ELR (cell line): ENCODE measurements at places on chromosomes 4 and X.

DNA sequence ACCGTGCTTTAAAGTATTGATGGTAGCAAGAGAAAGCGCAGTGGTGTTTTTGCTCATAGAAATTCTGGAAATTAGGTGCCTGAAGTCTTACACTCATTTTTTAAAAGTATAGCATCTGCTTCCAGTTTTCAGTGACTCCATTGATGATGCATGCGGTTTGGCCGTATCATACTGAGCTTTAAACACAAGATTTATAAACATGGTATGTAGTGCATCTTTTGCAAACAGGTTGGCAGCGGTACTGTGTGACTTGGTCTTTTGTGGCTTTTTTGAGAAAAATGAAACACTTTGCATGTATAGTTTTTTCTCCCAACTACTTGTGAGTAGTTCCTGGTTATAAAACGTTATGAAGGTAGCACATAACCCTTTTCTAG is 2.0 kb downstream of the DDX3X start:
- peak; percentile 60 for DNase-seq

- no peak for DNase-seq
Observed at GRCh38 chr4:76624931-76625715, 190.1 kb downstream of the SHROOM3 start.

DNA sequence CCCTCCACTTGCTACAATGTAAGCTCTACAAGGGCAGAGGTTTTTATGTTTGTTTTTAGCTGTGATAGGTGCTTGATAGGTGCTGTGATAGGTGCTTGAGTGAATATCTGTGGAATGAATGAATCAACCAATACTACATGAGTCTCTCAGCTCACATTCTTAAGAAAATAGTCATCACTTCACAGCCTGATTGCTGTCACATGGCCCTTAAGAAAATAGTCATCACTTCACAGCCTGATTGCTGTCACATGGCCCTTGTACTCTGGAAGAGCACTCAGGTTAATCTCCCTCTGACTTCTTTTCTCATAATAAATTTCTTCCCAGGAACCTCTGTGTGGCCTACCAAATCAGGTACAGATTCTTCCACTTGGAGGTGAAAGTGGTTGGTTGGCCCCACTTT is 335.2 kb downstream of the TENM3 start:
- DNase-seq: peak; percentile 75

GRCh38 chr4:24722026-24722568 is 73.3 kb upstream of the SOD3 start:
- DNase-seq: peak; percentile 12

- DNase-seq: no peak
Observed at GRCh38 chrX:148448686-148449085, 51.7 kb upstream of the AFF2 start.

DNA sequence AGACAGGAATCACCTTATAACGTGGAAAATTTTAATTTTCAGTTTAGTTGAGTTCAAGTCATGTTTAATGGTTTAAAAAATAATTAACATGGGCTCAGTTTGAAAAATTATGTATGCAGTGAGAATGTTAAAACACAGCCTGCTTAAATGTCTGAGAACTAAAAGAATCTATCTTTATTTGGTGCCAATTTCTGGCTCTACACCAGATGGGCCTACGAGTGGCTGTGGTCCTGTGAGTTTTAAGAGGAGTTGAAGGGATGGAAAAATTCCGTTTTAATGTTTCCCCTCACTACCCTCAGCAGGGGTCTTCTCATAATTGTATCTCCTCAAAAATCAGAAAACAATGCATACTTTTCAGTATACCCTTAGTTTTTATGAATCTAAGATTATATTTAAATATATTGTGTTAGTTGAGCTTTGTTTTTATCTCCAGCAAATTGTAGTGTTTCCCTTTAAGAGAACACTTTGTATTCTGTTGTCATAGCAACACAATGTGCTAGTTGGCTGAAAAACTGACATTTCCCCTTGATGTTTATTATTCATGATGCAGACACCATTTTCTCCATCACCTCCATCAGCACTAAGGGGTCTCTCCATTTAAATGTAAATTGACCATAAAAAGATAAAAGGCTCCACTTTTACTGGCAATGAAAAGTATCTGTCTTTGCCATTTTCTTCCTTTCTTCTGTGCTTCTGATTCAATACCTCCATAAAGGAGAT is 393.5 kb upstream of the GRIA3 start:
- DNase-seq: no peak

GRCh38 chr4:132063829-132064228 is 1085.3 kb upstream of the PCDH10 start:
- no peak for DNase-seq

GRCh38 chr4:182062458-182062857 is 180.7 kb upstream of the TENM3 start:
- no peak for DNase-seq

GRCh38 chrX:39766085-39766726 is 331.6 kb downstream of the BCOR start:
- no peak for DNase-seq

DNA sequence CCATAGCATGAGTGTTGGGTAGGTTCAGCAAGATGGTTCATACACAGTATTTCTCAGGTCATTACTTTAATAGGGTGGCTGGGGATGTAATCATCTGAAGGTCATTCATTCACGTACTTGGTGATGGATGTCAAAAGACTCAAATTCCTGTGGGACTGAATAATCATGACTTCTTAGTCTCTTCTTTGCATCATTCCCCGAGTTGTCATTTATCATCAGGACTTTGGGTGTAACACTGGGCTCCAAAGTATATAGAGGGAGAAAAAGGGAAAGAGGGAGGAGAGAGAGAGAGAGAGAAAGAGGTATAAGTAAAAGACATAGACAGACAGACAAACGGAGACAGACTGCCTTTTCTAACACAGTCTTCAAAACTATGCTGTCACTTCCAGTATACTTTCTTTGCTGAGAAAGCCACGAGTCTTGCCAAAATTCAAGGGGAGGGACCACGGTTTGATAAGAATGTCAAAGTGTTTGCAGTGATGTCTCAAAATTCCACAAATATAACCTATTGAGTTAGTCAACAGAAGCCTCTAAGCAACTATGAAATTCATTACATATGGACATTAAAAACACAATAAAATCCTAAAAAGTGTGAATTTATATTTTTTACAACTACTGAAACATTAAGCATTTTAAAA is 55.9 kb downstream of the UGT2A3 start:
- peak; percentile 19 for DNase-seq

DNA sequence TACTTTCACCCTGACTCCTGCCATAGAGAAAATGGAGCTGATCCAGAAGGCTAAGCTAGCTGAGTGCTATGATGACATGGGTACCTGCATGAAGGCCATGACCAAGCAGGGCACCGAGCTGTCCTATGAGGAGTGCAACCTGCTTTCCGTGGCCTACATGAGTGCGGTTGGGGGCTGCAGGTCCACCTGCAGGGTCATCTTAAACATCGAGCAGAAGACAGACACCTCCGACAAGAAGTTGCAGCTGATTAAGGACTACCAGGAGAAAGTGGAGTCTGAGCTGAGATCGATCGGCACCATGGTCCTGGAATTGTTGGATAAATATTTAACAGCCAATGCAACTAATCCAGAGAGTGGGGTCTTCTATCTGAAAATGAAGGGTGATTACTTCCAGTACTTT is 438.0 kb downstream of the TMA16 start:
- no peak for DNase-seq

GRCh38 chr4:41692717-41693345 is 55.7 kb downstream of the PHOX2B start:
- DNase-seq: peak; percentile 66

DNA sequence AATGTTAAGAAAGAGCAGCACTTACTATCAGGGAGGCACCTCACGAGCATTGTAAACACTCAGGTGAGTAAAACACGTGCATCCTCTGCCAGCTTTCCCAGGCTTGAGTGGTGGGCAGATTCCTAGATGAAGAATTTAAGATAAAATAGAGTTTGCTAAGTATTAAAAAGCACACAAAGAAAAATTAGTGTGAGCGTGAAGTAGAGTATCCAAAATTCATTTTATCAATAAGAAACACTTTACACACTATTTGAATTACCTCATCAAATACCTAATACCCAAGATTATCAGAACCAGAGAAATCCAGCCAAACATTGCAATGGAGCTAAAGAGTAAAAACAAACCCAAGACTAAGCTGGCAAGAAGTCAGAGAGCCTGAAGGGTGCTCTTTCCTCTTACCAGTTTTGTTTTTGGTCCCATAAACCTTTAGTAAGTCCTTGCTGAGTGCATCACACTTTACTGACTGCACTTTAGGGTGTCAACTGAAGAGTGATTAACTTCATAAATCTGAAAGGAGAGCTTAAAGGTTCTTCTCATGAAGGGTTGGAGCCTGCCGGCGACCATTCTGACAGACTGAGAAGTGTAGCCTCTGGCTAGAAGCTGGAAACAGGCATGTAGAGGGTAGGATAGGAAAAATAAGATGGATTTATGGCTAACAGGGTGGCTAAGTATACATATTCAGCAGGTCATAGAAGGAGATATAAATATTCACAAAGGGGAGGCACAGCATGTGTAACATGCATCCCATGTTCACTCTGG is 151.1 kb downstream of the SLC7A11 start:
- no peak for DNase-seq

DNA sequence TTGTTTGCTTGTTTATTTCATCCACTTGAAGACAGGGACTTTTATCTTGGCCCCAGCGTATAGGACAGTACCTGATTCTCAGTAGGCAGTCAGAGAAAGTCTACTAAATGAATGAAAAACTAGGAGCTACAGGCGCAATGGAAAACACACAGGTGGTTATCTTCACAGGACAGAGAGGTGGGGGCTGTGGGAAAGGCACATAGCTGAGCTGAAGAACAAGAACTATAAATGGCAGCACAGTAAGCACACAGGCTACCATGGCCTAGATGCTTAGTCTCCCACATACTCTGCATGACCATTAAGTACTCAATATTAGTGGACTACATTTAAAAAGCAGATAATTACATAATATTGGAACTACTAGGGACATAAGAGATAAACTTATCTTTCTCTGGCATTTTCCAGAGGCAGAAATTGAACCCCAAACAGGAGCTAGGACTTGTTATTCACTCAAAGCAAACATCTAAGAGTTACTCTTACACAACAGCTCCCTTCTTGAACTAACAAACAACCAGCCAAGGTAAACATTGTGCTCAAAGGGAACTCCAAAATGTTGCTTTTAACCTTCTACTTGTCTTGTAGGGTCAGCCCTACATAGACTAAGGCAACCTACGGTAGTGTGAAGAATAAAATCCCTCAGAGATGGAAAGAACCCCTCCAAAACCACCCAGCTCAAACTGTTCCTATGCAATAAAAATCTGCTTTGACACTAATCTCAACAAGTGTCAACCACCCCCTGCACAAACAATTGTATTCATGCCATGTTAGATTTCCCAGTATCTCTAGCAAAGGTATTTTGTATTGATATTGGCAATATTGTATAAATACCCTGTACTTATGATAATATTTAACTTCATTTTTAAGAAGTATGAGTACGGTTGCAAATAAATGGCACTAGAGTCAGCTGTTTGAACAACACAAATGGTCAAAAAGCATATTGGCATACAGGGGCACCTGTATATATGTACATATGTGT is 593.6 kb downstream of the KLHL13 start:
- no peak for DNase-seq

DNA sequence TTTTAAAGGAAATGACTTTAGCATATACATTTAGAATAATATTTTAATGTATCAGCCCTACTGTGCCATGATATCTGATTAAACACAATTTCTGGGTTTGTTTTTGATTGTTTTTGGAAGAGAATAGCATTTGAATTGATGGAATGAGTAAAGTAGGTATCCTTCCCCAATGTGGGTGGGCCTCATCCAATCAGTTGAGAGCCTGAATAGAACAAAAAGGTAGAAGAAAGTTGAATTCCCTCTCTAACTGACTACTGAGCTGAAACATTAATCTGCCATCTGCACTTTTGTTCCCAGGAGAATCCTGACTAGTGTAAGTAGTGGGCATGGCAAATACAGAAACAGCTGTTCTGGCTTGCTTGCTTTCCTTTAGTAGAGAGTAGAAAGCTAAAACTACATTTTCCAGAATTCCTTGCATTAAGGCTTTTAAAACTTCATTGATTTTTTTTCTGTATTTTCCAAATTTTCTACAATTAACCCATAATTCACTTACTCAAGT is 9.7 kb upstream of the SEC24D start:
- DNase-seq: no peak
